ENCODE measurements at places on chromosomes 1 and 21.
A peak's percentile ranks its signal among the peaks of the same experiment; 100 is the strongest.

GRCh38 chr1:220438741-220439140, 89.2 kb upstream of the MARK1 start:
- DNase-seq: no peak

GRCh38 chr21:43957611-43958362, 54.3 kb upstream of the TRAPPC10 start:
- no peak for DNase-seq

- no peak for DNase-seq
Observed at GRCh38 chr1:44519035-44519676, 114.1 kb downstream of the RNF220 start.

DNA sequence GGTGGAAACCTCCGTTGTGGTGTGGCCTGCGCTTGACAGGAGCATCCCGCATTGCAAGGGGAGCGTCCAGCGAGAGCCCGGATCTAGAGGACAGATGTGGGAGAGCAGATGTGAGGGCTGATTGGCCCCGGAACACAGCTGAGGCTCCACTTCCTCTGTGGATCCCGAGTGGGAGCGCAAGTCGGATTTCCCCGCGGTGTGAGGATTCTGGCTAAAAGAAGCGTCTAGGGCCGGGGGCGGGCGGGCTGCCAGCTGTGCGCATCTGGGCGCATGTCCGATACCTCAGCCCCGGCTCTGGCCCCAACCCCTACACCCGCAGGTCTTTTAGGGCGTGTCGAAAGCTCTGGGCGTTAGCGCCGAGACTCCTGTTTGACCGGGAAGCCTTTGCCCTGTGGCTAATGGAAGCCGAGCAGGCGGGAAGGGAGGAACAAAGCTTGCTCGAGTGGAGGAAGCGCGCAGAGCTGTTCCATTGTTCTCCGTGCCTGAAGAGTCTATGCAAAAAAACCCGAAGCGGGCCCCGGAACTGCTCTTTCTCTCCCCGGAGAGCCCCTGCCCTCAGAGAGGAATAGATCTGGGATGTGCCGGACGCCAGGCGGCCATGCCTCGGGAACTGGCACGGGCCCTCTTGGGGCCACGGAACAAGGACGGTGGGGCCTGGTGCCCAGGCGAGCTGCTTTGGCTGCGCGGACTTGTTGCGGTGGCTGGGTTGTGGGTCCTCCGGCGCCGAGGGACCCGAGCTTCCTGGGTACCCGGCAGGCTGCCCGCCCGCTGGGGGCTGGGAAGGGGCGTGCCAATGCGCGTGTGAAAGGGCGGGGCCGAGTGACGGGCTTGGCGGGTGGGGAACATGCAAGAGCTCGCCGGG, 111.1 kb downstream of the NAV1 start:
- DNase-seq: no peak

GRCh38 chr1:226662642-226663326, 76.3 kb downstream of the ITPKB start:
- peak; percentile 45 for DNase-seq

GRCh38 chr1:24918370-24918769, 11.7 kb downstream of the RUNX3 start:
- no peak for DNase-seq

- no peak for DNase-seq
Observed at GRCh38 chr1:119147661-119148090, 7.2 kb upstream of the WARS2 start.

GRCh38 chr1:160407839-160408801, 7.8 kb downstream of the VANGL2 start:
- DNase-seq: no peak

GRCh38 chr1:180352021-180352420, 122.0 kb downstream of the LHX4 start:
- DNase-seq: no peak

DNA sequence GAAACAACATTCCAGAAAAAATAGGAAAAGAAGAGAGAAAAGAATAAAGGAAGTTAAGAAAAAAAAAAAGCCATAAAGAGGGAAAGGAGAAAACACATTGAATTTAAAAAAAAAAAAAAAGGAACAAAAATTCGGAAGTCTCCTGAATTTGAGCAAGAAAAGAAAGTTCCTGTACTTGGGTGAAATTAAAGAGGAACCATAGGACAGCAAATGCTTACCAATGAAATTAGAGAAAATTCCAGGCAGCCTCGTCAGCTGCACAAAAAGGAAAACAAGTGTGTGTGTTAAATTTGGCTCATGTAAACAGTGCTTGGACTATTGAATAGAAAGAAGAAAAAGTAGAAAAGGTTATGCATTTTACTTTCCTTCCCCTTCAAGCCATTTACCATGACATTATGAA, 4.9 kb downstream of the IL12RB2 start:
- no peak for DNase-seq

DNA sequence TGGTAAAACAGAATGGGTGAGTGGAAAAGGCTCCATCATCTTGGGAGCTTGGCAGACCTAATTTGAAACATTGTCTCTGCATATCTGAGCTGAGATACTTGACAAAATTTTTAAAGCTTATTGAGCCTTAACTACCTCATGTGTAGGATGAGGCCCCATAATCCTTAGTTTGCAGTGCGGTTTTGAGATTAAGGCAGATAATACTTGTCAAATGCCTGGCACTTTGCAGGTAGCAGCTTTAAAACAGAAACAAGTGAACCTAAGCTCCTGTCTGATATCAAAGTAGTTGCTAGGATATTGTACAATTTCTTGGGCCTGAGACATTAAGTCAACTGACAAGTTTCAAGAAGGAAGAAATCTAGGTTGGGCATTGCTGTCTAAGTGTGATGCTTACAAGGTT, 65.3 kb downstream of the TBX19 start:
- DNase-seq: no peak

DNA sequence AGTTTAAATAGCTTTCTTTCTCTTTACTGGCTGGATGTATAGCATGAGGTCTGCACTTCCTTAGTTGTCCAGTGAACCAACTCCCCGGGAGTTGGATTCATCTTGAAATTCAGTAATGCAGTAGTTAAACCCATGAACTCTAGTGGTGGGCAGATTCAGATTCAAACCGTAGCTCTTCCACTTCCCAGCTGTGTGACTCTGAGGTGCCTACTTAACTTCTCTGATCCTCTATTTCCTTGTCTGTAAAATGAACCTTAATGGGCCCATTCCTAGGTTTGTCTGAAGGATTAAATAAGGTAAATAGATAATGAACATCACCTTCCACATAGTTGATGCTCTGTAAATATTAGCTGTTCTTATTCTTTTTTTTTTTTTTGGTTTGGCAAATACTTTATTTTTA, 16.5 kb downstream of the PIK3CD start:
- no peak for DNase-seq

DNA sequence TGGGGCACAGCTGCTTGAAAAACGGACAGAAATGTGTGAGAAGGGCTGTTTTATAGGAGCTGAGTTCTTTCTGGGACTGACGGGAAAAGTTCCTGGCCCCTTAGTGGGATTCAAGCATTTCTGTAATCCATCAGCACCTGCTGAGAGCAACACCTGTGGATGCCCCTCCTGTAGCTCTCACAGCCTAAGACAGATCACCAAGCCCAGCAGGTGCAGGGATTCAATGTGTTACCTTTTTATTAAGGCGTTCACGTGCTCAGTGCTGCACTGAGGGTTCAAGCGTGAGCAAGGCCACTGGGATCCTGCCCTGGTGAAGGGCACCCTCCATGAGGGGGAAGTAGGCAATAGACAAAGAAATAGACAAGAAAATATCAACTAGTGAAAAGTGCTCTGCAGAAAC, 14.9 kb downstream of the OLFML2B start:
- DNase-seq: no peak

DNA sequence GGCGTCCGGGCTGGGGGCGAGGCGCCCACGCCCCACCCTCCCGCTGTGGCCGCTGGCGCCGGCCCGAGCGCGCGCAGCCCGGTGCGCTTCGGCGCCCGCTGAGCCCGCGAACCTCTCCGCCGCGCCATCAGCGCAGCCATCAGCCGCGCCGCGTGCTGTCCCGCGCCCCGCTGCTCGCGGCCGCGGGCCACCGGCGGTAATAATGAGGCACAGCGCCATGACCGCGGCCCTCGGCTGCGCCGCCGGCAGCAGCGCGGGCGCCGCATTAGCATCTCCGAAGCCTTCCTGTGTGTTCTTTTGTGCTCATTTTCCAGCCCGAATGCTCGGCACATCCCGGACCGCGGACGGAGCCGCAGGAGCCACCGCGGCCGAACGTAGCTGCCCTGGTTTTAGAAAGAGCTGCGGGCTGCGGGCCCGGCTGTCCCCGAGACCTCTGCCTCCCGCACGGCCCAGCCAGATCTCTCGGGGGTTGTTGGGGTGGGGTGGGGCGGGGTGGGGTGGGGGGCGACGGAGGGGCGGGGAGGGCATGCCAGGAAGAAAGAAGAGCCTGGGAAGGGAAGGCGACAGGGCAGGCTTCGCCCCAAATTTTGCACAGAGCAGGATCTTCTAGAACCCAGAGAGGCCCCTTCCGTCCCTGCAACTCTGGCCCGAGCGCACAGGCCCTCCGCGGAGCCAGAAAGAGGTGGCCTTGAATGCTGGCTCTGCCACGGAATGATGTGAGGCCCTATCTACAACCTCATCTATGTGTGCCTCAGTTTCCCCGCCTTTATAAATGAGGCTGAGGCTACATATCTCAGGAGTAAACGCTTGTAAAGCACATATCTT, 55.3 kb downstream of the RRAGC start:
- no peak for DNase-seq

- no peak for DNase-seq
Observed at GRCh38 chr1:218254296-218254946, 30.7 kb upstream of the RRP15 start.

GRCh38 chr21:33619726-33620125, 21.8 kb downstream of the CRYZL1 start:
- no peak for DNase-seq

GRCh38 chr21:40041446-40041845, 174.2 kb downstream of the PCP4 start:
- DNase-seq: no peak

GRCh38 chr1:152919071-152919470, 10.7 kb downstream of the IVL start:
- DNase-seq: no peak

- DNase-seq: no peak
Observed at GRCh38 chr1:27528818-27529703, 39.1 kb upstream of the WASF2 start.

GRCh38 chr1:173137107-173137706, 69.9 kb downstream of the TNFSF4 start:
- no peak for DNase-seq

DNA sequence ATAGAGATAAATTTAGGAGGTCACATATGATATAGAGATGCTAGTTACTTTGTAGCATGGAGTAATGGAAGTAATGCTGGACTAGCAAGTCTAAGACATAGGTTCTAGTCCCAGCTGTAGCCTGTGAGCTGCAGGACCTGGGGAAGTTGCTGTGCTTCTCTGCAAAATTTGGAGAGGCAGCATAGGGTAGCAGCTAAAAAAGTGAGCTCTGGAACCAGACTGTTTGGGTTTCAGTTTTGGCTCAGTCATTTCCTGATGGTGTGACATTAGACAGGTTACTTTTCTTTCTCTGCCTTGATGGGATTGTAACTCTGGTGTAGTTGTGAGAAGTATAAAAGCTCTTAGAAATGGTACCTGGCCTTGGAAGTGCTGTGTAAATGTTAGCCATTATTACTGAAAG, 3.3 kb downstream of the METTL13 start:
- DNase-seq: no peak

DNA sequence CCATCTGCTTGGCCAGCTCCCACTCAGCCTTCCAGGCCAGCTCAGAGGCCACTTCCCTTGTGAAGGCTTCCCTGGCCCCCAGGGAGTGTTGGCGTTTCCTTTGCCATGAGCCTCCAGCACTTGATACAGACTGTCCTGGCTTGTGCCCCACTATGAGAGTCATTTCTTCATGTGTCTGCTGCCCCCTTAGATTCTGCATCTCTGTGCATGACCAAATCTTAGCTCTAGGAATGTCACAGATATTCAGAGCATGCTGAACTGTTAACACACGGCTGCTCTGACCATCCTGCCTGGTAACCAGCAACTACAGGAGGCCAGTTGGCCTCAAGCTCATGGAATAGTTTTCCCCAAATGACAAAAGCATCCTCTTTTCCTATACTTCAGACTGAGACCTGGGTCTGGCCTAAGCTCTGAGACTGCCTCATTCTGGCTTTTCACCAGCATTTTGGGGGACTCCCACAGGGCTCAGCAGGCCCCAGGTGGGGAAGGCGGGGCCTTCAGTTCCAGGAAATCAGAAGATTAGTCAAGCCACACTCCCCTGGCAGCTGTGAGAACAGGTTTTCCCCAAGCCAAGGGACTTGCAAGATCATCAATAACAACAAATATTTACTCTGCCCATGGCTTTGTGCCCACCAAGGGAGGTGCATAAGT, 182.6 kb upstream of the EDN2 start:
- DNase-seq: no peak

DNA sequence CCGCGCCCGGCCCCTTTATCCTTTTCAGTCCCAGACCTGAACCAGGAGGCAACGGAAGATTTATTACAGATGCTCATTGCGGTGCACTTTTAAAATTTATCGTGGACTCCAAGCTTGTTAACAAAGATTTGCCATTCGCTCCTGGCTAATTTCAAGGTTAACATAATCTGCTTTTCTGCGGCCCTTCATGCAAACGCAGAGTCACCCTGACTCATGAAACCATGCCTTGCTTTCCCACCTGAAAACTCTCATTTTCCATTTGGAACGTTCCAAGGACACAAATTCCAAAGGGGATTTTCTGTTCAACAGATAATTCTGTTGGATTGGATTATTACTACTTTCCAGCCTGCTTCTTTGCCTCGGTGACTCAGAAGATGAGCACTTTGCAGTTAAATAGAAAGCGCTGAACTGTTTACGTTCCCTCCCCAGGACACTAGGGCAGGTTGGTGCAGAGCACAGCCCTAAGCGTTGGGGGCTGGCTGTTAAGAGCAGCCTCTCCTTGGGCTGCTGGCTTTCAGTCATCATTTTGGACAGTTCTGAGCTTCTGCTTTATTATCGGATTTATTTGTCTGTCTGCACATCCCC, 51.1 kb downstream of the CD247 start:
- DNase-seq: no peak

- DNase-seq: no peak
Observed at GRCh38 chr1:154759196-154759595, 110.9 kb downstream of the KCNN3 start.

DNA sequence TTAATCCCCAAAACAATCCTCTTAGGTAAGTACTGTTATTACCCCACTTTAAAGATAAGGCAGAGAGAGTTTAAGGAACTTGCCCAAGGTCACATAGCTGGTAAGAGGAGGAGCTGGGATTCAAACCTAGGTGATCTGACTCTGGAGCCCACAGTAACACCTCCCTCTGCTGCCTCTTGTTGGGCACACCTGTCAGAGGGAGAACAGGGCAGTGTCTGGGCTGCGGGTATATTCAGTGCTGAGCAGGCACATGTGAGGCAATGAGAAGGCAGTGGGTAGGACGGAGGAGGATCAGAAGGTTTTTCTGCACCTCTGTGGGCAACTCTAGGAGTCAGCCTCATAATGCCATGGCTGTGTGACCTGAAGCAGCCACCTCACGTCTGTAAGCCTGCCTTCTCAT, 1.8 kb downstream of the HPCA start:
- DNase-seq: no peak

Data from stimulated activated CD8-positive, alpha-beta memory T cell treated with anti-CD3 and anti-CD28 coated beads, Interleukin-15, amount 100 ng/mL, for 24 hours (primary cell).